ENCODE measurements at places on chromosomes 4 and X.

DNA sequence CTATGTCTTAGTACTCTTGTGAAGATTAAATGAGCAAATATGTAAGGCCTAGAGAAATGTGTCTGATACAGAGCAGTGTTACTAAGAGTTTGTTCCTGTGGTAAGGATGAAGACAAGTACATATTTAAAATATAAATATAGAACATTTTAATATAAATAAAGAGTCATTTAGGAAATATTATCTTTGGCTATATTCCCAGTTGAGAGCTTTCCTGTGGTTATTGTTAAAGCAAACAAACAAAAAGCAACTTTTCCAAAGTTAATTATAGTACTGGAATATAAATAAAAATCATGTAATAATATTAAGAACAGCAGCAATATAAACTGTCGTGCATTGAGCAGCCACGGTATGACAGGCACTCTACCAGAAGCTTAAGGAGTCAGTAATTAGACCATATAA, 472.5 kb downstream of the INPP4B start:
- DNase-seq: no peak

GRCh38 chr4:90234916-90235547, 107.8 kb downstream of the CCSER1 start:
- no peak for DNase-seq

DNA sequence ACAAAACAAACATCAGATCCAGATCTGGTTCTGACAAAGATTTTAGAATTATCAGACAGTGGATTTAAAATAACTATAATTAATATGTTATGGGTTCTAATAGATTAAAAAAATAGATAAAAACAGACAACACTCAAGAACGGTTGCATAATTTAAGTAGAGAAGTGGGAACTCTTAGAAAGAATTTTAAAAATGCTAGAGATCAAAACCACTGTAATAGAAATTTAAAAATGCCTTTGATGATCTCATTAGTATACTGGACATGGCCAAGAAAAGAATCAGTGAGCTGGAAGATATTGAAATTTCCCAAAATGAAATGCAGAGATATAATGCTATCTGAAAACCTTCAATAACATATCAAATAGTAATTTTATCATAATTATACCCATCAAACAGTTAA, 28.3 kb upstream of the DYNLT3 start:
- DNase-seq: no peak

GRCh38 chr4:35559559-35560365, 684.6 kb downstream of the ARAP2 start:
- DNase-seq: no peak

- no peak for DNase-seq
These were observed 18.6 kb upstream of the SEPSECS start for GRCh38 chr4:25178838-25179261.

DNA sequence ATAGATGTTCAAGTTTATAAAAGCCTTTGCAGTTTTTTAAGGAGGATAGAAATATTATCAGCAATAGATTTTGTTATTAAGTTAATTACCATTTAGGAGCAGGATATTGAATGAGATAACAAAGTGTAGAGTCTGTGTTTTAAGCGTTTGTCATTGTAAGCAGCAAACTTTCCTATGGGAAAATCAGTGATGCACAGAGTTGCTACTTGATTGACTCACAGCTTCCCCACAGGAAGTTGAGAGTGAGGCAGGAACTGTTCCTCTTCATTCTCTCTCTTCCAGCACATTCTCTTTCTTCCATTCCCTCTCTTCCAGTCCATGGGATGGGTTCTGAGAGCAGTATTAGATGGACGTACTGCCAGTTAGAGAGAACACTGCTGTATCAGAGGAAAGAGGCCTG, 867.7 kb upstream of the AGA start:
- no peak for DNase-seq

GRCh38 chr4:184817494-184818215, 8.1 kb downstream of the ACSL1 start:
- DNase-seq: no peak

DNA sequence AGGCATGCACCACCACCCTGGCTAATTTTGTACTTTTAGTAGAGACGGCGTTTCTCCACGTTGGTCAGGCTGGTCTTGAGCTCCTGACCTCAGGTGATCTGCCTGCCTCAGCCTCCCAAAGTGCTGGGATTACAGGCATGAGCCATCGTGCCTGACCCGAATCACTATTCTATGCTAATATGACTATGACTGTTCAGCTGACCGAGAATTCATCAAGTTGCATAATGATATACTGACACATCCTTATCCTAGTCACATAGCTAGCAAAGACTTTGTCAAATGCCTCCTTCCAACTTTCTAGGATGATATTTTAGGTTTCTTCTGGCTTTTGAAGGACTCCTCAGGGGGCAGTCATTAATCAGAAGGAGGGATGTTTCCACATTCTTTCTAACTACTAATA, 4.8 kb upstream of the GPM6B start:
- no peak for DNase-seq

- DNase-seq: no peak
These were observed 552.6 kb downstream of the NAP1L3 start for GRCh38 chrX:93120805-93121204.

DNA sequence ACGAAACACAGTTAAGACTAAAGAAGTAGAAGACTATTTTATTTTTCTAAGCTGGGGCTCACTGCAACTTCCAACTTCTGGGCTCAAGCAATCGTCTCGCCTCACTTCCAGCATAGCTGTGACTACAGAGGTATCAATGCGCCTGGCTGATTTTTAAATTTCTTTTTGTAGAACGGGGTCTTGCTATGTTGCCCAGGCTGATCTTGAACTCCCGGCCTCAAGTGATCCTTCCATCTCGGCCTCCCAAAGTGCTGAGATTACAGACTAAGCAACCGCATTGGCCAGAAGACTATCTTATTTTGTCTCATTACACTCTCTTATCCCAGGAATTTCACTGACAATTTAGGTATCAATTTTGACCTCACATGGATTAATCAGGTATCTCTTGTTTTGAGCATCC, 1.2 kb downstream of the LAMTOR3 start:
- DNase-seq: no peak

DNA sequence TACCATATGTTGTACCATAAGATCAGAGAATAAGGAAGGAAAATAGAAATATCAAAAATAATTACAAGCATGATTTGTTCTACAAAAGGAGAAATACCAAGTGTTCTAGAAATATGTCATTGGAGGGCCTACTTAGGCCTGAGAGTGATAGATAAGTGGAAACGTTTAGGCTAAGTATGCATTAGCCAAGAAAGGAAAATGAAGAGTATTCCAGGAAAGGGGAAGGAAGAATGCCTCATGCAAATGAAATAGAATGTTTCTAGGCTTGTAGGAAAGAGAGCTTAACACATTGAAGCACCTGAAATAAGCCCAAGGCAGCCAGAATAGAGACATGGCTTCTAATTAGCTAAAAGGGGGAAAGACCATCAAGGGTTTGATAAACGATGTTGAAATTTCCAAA, 595.7 kb upstream of the ATOH1 start:
- no peak for DNase-seq

GRCh38 chr4:153573881-153574802, 108.0 kb downstream of the TMEM131L start:
- no peak for DNase-seq

- no peak for DNase-seq
These were observed 81.4 kb downstream of the AMELX start for GRCh38 chrX:11374570-11374969.

- DNase-seq: no peak
These were observed 32.6 kb downstream of the FRMPD3 start for GRCh38 chrX:107482046-107482445.

DNA sequence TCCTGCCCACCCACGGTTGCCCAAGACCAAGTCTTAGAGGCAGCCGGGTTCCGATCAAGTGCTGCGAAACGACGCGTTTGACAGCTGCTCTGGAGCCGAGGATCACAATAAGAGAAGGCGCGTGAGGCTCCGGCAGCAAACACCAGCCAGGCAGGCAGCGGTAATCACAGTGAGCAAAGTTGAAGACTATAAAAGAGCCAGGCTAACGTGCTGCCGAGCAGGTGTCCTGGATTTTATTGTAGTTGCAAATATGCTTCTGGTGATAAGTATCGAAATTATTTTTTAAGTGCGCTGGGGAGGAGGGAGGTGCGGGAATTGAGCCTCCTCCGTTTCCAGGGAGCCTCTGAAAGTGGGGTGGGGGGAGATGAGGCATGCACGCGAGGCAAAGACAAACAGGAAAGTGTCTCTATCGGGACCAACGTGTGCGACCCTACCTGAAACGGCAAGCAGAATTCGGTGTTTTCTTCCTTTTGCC, 590 bp downstream of the GABRA2 start:
- DNase-seq: no peak

DNA sequence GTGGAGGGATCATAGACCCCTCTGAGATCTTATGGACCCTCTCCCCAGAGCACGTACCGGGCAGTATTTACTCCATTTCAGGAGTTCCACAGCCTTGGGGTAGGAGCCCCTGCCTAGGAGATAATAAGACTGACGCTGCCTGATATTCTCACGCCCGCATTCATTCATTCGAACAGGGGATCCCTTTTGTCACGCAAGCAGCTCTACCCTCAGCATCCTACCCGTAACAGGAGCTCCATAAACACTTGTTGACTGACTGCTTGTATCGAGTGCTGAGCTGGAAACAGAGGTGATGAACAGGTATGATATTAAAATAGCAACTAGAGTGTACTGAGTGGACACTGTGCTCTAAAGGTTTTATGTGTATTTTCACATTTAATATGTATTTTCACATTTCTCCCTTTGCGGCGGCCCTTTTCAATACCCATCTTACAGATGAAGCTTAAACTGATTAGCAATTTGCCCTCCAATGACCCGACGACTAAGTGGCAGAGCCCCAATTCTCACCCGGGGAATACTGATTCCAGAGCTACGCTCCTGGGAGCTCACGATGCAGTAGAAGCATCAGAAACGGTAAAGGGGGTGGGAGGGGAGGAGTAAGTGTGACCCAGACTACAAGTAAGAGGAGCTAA, 888 bp downstream of the RAB28 start:
- no peak for DNase-seq

DNA sequence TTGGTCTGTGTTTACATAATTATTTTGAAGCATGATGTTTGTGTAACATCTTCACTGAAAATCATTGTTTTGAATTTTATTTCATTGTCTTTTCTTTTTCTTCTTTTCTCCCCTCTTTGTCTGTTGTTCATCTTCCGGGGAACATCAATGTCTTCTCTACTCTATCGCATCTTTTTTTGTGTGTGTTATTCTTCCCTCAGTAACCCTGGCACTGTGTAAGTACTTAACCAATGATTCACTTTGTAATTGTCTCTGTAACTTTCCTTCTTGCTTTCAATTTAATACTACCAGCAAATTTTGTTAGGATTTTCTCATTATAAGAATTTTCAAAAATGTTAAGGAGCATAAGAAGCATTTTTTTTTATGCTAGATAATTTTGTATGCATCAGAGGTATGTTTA, 130.8 kb downstream of the PDLIM5 start:
- no peak for DNase-seq

GRCh38 chr4:42778349-42778748, 114.2 kb upstream of the GRXCR1 start:
- DNase-seq: no peak

DNA sequence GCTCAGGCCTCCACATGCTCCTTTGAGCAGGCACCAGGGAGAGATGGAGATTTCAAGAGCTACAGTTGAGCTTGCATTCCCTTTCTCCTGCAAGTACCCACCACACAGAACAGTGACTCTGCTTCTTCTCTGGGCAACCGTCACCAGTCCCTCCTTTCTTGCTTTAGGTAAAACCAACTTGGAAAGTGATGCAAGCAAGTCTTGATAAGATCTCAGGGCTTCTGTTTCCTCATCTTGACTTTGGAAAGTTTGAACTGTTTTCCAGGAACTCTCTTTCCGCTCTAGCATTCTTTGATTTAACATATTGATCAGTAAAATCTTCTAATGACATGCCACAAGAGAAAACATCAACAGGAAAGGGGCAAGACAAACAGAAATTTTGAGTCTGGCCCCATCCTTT, 73.7 kb downstream of the USP46 start:
- DNase-seq: no peak

GRCh38 chr4:2725380-2725779, 30.8 kb downstream of the TNIP2 start:
- no peak for DNase-seq

DNA sequence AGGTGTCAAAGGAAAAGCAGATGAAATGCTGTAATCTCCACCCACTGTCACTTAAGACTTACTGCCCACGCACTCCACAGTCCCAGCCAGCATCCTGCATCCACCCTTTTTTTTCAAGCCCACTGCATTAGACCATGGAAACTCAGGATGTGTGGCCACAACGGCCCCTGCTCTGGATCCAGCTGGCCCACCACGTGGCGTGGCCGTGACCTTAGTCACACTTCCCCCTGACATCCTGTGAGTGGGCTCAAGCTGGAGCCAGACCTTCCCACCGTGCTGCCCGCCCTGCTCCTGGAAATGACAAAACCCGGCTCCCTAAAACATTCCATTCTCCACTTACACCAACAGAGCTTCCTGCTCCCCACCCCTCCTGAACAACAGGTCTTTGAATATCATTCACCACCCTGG, 588.3 kb upstream of the DIPK2B start:
- DNase-seq: no peak

GRCh38 chr4:80592950-80593349, 257.4 kb downstream of the CFAP299 start:
- no peak for DNase-seq

DNA sequence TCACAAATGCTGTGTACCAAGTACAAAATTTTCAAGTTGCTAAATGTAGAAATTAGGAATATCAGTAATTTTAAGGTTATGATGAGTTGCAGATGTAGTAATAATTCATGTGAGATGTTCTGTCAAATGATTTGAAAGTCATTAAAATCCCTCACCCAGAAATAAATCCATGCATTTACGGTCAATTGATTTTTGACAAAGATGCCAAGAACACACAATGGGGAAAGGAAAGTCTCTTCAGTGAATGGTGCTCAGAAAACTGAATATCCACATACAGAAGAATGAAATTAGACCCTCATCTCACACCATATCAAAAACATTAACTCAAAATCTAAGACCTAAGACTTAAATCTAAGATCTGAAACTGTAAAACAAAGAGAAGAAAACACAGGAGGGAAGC, 12.9 kb upstream of the BMPR1B start:
- DNase-seq: no peak

GRCh38 chr4:113921089-113921794, 58.2 kb downstream of the ARSJ start:
- no peak for DNase-seq

DNA sequence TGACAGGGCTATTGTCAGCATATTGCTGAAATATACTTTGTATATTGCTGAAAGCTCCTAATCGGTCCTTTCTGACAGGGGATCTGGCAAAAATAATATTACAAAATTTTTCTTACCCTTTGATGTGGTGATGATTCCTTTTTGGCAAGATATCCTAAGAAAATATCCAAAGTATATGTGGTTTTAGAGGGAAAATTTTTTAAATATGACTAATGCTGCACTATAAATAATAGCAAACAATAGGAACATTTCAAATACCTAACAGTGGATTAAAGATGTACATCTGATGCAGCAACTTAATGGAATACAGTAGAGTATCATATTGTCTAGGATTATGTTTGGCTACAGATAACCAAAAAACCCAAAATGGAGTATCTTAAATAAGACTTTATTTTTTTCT, 49.6 kb downstream of the RRAGB start:
- no peak for DNase-seq

- DNase-seq: no peak
These were observed 31.8 kb downstream of the STAG2 start for GRCh38 chrX:123993326-123993725.

All from vagina (tissue), 2 donors.